ENCODE measurements at places on chromosomes 6 and 20. TPM values are rescaled to one million over a fixed set of nuclear protein-coding genes. Genes with fewer than 3 reads are reported as not detected.
A peak's percentile ranks its signal among the peaks of the same experiment; 100 is the strongest.

GRCh38 chr20:54535033-54535432 is 59.6 kb downstream of the DOK5 start:
- DNase-seq: no peak

REPS1 gene
- 26.1 TPM for total RNA-seq

CST2 gene
- total RNA-seq: 20.5 TPM

DNA sequence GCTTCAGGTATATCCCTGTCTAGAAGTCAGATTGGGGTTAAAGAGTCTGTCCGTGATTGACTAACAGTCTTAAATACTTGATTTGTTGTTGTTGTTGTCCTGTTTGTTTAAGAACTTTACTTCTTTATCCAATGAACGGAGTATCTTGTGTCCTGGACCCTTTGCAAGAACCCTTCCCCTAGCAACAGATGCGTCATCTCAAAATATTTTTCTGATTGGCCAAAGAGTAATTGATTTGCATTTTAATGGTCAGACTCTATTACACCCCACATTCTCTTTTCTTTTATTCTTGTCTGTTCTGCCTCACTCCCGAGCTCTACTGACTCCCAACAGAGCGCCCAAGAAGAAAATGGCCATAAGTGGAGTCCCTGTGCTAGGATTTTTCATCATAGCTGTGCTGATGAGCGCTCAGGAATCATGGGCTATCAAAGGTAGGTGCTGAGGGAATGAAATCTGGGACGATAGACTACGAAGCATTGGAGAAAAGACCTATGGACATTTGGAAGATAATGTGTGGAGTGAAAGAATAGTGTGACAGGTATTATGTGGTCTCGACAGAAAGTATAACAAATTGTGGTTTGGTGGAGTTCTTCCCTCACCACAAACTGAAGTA is at the start of gene HLA-DRA:
TSS of gene HLA-DRA (plus strand) at position 286 of the 613 bp plus-strand sequence. CDS start at position 350, 64 bp downstream.
- peak; percentile 11 for DNase-seq

DNA sequence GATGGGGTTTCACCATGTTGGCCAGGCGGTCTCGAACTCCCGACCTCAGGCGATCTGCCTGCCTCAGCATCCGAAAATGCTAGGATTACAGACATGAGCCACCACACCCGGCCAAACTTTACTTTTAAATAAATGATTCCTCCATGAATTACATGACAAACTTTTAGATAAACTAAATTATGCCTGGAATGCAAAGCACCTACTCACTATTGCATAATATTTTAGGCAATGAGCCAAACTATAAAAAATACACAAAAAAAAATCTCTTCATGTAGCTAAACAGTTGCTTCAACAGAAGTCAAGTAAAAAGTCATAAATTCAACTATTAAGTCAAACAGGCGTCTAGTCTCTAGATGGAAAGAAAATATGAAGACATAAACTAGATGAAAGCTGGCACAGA is 56.5 kb downstream of the PTPRK start:
- DNase-seq: no peak

GRCh38 chr6:133277900-133278545 is 36.9 kb downstream of the EYA4 start:
- no peak for DNase-seq

DNA sequence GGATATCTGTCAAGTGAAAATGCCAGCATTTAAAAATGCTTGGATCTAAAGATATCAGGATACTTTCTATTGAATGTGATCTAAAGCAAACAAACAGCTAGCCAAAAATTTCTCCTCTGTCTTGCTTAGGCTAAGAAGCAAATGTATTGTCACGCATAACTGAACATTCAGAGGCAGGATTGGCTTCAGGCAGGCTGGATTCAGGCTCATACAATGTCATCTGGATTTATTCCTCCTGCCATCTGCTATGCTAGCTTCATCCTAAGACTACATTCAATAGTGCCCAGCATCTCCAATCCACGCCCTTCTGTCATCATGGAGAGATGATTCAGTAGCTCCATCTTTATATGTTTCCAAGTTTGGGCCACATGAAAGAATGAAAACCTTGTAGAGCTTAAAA is 27.1 kb downstream of the PFDN4 start:
- no peak for DNase-seq

GRCh38 chr6:83914953-83915352 is 55.5 kb downstream of the CYB5R4 start:
- DNase-seq: no peak

ISM1 gene
- total RNA-seq: 3.1 TPM

GRCh38 chr6:75896526-75896925 is 147.5 kb downstream of the MYO6 start:
- DNase-seq: no peak

GRCh38 chr20:50188879-50189680 is 1.6 kb upstream of the CEBPB start:
- DNase-seq: peak; percentile 72

- no peak for DNase-seq
Measured at GRCh38 chr20:21096321-21097043, 9.7 kb downstream of the LINC00237 start.

SIRPD gene
- total RNA-seq: not detected

FUT9 gene
- 0.33 TPM for total RNA-seq

- no peak for DNase-seq
Measured at GRCh38 chr20:61960836-61961235, 104.8 kb downstream of the TAF4 start.

- DNase-seq: peak; percentile 90
Measured at GRCh38 chr6:43120944-43121913, 45.1 kb downstream of the PTK7 start.

GRCh38 chr6:20024316-20024673 is 187.1 kb downstream of the ID4 start:
- no peak for DNase-seq
